ENCODE measurements at places on chromosomes 2 and 18.
A peak's percentile ranks its signal among the peaks of the same experiment; 100 is the strongest.

GRCh38 chr18:72634500-72634899 lies 90.4 kb upstream of the CBLN2 start:
- DNase-seq: no peak

DNA sequence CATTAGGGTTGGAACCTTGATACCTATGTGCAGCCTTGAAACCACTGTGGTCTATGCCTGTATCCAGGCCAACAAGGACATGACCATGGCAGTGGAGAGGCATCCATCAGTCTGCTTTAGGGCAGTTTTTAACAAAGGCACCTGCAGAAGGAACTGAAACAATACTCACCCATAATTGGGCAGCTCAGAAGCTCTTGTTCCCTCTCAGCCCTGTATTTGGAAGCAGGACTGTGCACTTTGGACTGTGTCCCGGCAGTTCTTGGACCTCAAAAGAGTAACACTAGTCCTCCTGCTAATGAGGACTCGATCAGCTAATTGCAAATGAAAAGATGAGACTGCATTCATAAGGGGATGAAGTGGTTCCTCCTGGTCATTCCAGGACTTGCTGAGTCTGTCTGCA lies 500.2 kb upstream of the TNP1 start:
- DNase-seq: no peak

DNA sequence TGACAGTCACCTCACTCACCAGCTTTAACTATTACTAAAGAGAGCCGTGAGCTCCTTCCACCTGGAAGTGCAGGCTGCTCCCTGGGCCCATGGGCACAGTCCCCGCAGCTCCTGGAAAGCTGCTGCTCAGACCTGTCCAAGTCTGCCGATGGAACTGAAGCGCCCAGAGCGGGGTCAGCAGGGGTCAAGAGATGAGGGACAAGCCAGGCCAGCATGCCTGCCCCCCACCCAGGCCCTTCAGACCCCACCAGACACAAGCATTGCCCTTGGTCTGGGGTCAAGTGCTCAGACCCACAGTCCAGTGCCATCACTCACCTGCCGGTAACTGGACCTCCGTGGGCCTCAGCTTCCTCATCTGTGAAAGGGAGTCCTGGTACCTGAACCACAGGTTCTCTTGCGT lies 59.9 kb downstream of the BIN1 start:
- DNase-seq: no peak

- DNase-seq: no peak
These were observed 44.0 kb downstream of the CAPN13 start for GRCh38 chr2:30763151-30763660.

DNA sequence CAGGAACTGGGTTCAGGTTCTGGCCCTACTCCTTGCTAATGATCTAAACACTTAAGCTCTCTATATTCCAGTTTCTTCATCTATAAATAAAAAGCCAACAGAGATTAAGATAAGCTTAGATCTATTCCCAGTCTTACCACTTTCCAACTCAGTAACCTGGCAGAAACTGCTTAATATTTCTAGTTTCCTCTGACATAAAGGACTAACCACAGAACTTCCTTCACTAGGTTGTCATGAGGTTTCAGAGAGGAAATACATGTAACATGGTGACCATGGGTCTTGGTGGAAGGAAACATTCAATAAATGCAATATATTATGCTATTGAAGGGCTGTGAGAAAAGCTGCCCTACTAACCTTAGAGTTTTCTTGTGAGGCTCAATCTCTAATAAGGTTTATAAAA lies 114.4 kb upstream of the PDE1A start:
- no peak for DNase-seq

GRCh38 chr2:207746131-207746530 lies 23.6 kb downstream of the FZD5 start:
- peak; percentile 51 for DNase-seq

- no peak for DNase-seq
These were observed 152.3 kb upstream of the ZNF516 start for GRCh38 chr18:76647322-76647721.

GRCh38 chr2:214103276-214104001 lies 307.4 kb upstream of the VWC2L start:
- DNase-seq: no peak

GRCh38 chr2:65353046-65353445 lies 79.4 kb downstream of the SPRED2 start:
- peak; percentile 38 for DNase-seq

DNA sequence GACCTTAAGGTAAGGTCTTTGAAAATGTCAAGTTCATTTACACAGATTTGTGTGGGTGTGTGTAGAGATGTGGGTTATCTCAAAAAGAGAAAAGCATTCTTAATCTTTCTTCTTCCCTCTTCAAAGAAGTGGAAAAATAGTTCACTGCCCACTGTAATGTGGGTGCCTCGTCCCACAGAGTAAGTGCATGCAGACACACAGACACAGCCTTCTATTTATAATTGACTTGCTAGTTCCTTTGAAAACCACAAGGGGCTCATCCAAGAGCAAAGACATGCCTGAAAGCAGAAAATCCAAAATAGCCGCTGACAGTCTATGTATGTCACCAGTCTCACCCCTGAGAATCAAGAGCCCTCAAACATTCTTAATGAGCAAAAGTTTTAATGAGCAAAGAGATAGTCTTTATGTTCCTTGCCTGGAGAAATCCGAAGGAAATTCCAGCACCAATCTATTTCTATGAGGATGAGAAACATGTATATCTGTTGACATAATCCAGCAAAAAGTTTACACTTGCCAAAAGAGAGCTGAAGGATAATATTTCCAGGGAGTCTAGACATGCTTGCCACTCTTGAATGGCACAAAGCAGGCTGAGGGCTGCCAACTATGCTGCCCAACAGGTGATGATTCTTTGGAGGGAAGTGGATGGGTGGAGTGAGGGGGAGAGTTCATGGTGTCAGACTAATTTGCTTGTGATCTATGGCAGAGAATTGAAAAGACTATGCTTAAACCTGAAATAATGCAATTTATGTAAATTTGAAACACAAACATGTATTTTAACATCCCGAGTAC lies 93.9 kb downstream of the ACVR1 start:
- no peak for DNase-seq

DNA sequence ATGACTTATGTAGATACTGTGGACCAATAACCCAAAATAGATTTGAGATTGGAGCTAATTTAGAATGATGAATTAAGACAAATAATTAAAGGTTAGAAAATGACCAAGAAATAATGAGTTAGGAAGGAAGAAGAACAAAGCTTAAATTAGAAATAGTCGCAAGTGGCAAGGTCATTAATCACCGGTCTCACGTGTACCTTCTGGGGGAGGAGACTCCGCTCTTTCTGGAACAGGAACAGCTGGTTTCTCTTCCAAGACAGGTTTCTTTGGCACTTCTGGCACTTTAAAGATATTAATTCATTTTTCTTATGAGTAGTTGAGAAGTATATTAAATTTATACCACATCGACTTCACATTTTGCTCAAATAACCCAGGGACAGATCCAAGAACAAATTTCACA lies 156.7 kb downstream of the TTN start:
- no peak for DNase-seq

DNA sequence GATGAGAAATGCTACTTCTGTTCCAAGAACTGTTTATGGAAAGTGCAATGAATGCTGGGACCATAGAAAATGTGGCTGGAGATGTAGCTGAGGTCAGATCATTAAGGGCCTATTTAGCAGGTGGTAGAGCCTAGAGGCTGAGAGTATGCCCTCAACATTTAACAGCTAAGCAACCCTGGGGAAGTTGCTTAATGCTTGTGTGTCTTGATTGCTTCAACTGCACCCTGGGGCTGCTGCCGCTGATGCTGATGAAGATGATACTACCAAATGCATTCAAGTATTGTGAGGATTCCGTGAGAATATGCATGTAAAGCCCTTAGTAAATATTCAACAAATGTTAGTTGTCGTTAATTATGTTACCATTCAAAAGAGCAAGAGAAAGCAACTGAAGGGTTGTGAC lies 273.2 kb downstream of the BCL11A start:
- DNase-seq: no peak

- DNase-seq: no peak
These were observed 69.5 kb downstream of the FAM168B start for GRCh38 chr2:131023758-131024157.

GRCh38 chr2:235325151-235325550 lies 168.7 kb upstream of the AGAP1 start:
- no peak for DNase-seq

DNA sequence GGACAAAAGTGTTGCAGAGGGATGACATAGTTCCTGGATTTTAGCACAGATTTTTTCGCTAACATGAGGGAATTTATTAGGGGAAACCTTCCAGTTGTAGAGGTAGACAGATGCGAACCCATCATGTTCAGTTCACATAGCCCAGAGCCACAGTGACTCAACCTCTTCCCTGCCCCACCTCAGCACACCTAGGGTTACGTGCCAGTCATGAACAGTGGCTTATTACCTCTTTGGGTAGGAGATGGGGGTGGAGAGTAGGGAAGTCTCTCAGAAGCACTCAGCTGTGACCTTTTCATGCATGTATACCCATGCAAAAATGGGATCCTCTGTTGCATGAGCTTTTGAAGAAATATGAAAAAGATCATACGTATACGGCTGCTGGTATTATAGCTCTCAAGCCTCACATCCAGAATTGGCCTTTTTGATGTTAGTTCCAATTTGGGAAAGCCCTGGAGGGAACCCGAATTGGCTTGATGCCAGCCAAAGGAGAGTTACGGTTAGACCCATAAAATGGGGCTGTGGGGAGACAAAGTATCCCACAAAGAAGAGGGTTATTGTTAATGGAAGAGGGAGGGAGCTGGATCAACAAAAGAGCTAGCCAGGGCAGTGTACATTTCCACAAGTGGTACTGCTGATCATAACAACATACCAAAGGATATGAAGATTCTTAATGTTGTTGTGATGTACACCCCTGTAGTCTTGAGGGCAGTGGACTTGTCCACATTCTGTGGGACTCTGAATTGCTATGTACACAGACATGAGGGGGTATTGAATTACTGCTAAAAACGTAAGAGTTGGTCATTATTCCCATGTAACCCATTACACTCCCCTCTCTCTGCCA lies 4.9 kb downstream of the TANC1 start:
- no peak for DNase-seq

- DNase-seq: no peak
These were observed 20.5 kb downstream of the ARHGAP25 start for GRCh38 chr2:68755071-68755470.

GRCh38 chr2:133420788-133421187 lies 147.5 kb downstream of the NCKAP5 start:
- DNase-seq: no peak

- DNase-seq: no peak
These were observed 42.3 kb downstream of the IL1R2 start for GRCh38 chr2:102033750-102034682.

DNA sequence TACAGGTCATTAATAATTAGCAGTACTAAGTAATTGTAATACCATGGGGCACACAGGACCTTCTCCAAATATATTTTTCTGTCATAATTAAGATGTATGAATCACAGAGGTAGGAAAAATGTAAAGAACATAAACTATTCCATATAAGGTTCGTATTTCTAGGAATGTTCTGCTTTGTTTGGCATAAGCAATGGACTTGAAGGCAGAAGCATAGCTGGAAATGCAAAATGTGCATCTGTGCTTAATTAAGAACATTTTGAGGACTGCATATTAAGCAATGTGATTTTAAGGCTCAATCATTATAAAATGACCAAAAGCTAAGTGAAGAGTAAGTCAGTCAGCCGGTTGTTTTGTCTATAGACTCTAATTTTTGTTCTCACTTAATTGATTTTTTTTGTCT lies 123.2 kb downstream of the RBM43 start:
- no peak for DNase-seq

- no peak for DNase-seq
These were observed 191.4 kb downstream of the PDE11A start for GRCh38 chr2:177881008-177881747.

DNA sequence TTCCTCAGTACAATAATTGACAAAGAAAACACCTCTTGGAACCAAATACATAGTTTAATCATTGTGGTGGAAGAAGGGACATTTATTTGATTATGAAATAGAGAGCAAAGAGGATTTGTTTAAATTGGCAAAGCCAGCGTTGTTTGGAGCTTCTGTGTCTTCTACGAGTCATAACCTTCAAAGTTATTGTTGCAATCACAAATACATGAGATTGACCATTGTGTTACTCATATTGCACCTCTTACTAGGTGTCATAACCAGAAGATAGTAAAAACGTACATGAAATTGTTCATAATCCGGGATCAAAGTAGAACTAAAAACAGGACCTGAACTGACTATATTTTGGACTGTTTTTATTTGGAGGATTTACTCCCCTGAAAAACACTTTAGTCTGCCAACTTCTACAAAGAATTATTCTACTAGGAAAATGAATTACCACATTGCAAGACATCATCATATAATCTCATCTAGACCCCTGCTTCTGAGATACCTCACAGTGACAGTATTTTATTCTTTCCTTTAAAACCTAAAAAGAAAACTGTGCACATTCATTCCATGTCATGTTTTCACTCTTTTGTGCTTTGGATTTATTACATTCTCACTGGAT lies 151.7 kb upstream of the KLF7 start:
- DNase-seq: no peak
